ENCODE measurements at places on chromosomes 2 and 18.

GRCh38 chr2:237441605-237442274, 27.8 kb upstream of the COL6A3 start:
- DNase-seq: no peak

DNA sequence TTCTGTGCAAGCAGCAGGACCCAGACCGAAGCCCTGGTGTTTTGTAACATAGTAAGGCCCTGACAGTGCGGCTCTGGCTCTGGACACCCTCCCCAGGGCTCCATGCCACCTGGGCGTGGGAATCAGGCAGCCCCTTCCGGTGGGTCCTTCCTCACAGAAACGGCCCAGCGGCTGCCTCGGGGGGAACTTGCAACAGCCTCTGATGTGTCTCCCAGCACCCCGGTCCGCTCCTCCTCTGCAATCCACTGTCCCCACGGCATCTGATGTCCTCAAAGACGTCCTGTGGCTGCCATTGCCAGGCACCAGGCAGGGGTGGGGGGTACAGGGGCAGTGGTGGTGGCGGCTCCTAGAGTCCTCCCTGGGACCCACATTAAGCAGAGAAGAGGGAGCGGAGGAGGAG, 58.8 kb downstream of the CENPO start:
- DNase-seq: no peak

GRCh38 chr2:44531289-44531688, 169.5 kb downstream of the CAMKMT start:
- no peak for DNase-seq

DNA sequence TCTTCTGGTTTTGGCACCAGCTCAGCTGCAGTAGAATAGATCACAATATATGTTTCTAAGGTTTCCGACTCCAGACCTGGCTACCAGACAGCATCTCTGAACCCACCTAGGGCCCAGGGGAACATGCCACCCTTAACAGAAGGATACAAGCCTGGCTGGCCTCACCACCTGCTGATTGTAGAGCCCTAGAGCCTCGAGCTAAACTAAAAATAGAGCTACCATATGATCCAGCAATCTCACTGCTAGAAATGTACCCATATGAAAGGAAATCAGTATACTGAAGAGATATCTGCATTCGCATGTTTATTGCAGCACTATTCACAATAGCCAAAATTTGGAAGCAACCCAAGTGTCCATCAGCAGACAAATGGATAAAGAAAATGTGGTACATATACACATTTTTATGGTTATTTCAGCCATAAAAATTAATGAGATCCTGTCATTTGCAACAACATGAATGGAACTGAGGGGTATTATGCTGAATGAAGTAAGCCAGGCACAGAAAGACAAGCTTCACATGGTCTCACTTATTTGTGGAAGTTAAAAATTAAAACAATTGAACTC, 242.4 kb upstream of the SLC39A10 start:
- no peak for DNase-seq

- DNase-seq: no peak
These were observed 92.9 kb upstream of the CSRNP3 start for GRCh38 chr2:165376571-165376975.

- peak; percentile 4 for DNase-seq
These were observed 35.0 kb downstream of the TMEFF2 start for GRCh38 chr2:192159736-192160135.

DNA sequence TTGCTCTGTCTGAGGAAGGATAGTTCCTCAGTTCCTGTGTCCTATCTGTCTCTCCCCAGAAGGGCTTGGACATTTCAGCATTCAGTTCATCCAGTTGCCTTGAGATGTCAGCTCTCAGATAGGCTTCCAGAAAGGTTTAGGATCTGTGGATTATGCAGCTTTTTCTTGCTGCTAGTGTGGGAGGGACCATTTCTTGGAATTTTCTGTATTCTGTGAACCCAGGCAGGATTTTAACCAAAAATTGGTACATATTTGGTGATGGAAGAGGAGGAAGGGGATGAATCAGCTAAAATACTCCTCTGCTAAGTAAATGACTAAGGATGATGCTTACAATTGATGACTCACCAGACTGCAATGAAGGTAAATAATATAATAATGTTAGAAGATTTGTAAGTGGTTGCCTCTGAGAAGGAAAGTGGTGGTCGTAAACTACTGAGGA, 58.6 kb upstream of the DOCK10 start:
- DNase-seq: no peak

GRCh38 chr2:242085941-242086621, 216.6 kb downstream of the RTP5 start:
- DNase-seq: no peak

- no peak for DNase-seq
These were observed 127.8 kb downstream of the LNPK start for GRCh38 chr2:175874291-175874690.

DNA sequence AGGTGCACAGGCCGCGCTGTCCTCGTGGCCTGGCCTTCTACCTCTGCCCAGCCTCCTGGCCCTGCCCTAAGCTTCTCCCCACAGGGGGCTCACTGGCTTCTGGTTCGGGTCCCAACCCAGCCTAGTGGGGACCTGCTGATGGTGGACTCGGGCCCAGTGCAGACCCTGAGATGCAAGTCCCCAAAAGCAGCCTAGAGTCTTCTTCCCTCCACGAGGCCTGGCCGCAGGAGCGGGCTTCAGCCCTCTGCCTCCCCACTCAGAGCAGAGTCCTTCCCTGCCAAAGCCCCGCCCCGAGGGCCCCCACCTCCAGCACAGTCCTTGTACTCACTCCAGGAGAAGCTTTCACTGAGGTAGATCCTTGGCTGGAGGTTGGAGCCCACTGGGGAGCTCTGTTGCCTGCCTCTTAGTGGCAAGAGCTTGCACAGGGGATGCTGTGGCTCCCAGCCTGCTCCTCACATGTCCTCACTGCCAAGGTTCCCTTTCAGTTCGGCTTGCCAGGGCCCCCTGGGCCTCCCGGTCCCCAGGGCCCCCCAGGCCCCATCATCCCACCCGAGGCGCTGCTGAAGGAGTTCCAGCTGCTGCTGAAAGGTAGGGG, 3.6 kb downstream of the ERFE start:
- DNase-seq: no peak

GRCh38 chr2:51219468-51219867, 187.5 kb upstream of the NRXN1 start:
- no peak for DNase-seq

DNA sequence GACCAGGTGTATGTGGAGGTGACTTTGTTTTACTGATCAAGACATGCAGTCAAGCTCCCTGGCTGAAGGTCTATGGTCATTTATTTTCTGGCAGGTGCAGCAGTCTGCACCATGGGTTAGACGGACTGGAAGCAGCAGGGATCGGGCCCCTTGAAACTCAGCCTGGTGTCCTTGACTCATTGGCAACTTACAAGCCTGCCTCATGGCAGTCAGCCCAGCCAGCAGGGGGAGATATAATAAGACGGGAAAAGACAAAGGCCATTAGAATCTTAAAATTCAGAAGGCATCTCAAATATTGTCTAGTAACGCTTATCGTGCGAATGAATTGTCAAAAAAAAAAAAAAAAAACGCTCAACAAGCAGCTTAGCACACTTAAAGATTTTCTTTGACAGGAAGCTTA, 308.2 kb downstream of the EN1 start:
- DNase-seq: no peak

GRCh38 chr2:35339211-35339610, 1016.4 kb upstream of the CRIM1 start:
- DNase-seq: no peak

GRCh38 chr2:152386266-152386665, 51.3 kb downstream of the FMNL2 start:
- no peak for DNase-seq

DNA sequence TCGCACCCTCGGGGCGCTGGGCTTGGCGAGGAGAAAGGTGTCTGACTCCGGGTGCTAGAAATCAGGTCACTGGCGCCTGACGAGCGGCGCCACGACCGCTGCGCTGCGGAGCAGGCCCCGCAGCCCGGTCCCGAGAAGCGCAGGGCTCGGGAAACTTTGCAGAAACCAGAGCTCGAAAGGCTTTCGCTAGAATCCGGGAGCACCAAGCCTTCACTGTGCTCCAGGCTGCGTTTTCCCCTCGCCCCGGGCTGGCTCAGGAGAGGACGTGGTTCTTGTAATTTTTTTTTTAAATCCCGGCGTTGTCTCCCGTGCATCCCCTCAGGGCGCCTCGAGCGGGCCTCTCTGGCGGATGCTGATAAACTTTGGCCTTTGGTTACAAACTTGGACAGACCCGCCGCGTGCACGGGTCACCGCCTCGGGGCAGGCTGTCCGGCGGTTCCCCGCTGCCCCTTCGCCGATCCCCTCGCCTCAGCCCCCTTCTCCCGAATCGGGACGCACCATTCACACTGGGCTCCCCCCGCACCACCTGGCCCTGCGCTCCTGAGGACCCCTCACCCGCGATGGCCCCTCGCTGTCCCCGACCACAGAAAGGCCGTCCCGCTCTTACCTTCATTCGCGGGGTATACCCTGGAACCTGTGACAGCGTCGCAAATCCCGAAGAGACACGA, 419 bp downstream of the EPHA4 start:
- DNase-seq: no peak

DNA sequence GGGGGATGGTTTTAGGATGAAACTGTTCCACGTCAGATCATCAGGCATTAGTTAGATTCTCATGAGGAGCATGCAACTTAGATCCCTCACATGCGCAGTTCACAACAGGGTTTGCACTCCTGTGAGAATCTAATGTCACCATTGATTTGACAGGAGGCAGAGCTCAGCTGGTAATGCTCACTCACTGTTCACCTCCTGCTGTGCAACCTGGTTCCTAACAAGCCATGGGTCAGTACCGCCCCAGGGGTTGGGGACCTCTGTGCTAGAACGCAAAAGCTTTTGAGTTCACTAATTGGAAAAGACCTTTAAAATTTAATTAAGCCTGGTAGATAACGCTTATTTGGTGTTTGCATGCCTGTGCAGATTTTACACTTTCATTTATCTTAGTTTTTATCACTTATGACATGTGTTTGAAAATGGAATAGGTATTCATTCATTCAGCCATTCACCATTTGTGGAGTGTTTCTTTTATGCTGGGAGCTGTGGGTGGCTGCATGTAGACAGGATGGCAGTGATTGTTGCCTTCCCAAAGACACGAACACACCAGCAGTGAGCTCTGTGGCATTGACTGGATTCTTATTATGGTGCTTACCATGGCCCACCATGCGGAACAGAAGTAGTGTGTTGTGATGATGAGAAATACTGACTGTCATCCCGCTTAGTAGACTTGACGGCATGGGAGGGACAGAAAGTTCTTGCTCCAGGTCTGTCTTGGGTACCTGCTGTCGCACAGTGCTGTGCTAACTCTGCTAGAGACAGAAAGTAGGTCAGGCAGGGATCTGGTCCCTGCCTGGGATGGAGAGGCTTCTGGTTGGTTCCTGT, 6.4 kb downstream of the RAB31 start:
- DNase-seq: no peak

GRCh38 chr18:49550621-49551339, 11.1 kb upstream of the LIPG start:
- no peak for DNase-seq

GRCh38 chr2:240603846-240604245, 17.3 kb downstream of the CAPN10 start:
- no peak for DNase-seq

- no peak for DNase-seq
These were observed 90.6 kb downstream of the PLEKHM3 start for GRCh38 chr2:207934720-207935119.

- DNase-seq: no peak
These were observed 323.7 kb downstream of the LPIN1 start for GRCh38 chr2:12070153-12070552.

DNA sequence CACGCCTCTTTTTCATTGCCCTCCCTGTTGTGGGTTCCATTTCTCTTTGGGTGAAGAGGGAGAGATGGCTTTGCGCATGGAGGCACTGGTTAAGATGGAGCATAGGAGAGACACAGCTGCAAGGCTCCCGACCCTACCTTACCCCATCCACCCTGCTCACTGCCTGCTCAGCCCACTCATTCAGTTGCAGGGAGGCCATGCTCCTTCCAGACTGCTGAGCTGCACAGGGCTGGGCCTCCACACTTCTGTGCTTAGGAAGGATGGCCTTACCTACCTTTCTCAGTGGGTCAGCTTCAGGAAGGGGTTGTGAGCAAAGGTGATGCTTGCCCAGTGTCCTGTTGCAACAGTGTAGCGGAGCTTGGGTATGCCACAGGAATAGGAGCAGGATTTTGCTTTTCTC, 127.8 kb downstream of the CTIF start:
- DNase-seq: no peak

DNA sequence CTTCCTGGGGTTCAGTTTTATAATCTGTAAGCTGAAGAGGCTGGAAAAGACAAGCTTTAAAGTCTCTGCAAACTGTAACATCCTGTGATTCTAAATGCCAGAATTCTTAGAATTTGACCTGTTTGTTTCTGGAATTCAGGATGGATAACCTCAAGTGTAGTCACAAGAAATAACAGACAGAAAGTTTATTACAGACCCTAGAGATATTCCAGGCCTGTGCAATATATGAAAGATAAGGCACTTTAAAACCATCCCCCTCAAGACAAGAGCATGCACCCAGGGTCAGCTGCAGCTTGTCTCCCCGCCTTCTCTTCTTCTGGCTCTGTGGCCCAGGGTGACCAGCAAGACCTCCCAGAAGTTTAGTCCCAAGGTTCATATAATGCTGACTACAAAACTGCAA, 298.7 kb upstream of the ACVR2A start:
- DNase-seq: no peak

DNA sequence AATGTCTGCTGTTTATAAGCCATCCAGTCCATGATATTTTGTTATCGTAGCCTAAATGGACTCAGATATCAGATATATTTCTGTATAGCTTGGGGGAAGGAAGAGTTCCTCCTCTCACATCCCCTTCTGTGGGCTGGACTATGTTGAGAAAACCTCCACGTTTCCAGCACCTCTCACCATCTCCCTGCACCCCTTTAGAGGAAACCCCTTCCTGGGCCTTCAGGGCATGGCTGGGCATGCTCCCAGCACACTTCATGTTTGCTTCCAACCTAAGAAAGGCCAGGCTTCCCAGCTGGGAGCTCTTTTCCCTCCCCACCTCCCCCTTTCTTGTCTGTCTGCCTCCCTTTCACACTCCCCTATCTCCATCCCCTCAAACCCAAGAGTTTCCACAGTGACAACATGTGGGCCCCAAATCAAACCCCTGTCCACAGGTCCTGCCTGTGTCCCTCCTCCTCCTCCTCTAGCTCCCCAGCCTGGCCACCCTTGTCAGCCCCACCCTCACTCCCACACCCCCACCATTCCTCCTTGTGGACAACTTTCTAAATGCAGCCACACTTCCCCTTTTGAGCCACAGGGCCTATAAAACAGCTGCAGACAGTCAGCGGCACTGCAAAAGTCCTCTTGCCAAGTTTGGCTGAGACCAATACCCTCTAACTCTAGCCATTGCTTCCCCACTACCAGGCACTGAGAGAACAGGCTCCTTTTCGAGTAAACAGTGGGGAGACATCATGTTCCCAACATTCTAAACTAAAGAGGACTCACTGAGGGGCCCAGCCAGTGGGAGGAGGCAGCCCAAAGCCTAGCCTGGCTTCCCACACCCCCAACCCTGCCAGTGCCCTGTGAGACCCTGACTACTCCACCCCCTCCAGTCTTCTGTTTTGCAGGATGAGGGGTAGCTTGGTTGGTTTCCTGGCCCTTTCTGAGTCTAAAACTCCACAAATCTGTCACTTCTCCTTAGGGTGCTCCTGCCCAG, 120.5 kb downstream of the ZFP36L2 start:
- DNase-seq: no peak

- no peak for DNase-seq
These were observed 17.5 kb downstream of the TGOLN2 start for GRCh38 chr2:85310330-85310729.
